ENCODE measurements at places on chromosomes 7 and 10. TPM values are rescaled to one million over a fixed set of nuclear protein-coding genes. Genes with fewer than 3 reads are reported as not detected.

The RPEL1 gene
- total RNA-seq: 0.29 TPM

The TSPAN15 gene
- 0.72 TPM for total RNA-seq

The HGF gene
- 41.3 TPM for total RNA-seq

The LMTK2 gene
- 14.1 TPM for total RNA-seq

The JCAD gene
- total RNA-seq: 47.0 TPM

The ICA1 gene
- total RNA-seq: 1.2 TPM

The ANKRD2 gene
- 0.72 TPM for total RNA-seq

The STRIP2 gene
- 19.7 TPM for total RNA-seq
